Stimulated activated CD4-positive, alpha-beta T cell treated with anti-CD3 and anti-CD28 coated beads, Interleukin-1b, Interleukin-23, amount 100 ng/mL, for 1 hour (primary cell): ENCODE measurements at places on chromosomes 1 and 21.

GRCh38 chr1:98001764-98002163 lies 80.9 kb upstream of the DPYD start:
- no peak for DNase-seq

GRCh38 chr1:201606623-201607022 lies 67.7 kb downstream of the NAV1 start:
- no peak for DNase-seq

DNA sequence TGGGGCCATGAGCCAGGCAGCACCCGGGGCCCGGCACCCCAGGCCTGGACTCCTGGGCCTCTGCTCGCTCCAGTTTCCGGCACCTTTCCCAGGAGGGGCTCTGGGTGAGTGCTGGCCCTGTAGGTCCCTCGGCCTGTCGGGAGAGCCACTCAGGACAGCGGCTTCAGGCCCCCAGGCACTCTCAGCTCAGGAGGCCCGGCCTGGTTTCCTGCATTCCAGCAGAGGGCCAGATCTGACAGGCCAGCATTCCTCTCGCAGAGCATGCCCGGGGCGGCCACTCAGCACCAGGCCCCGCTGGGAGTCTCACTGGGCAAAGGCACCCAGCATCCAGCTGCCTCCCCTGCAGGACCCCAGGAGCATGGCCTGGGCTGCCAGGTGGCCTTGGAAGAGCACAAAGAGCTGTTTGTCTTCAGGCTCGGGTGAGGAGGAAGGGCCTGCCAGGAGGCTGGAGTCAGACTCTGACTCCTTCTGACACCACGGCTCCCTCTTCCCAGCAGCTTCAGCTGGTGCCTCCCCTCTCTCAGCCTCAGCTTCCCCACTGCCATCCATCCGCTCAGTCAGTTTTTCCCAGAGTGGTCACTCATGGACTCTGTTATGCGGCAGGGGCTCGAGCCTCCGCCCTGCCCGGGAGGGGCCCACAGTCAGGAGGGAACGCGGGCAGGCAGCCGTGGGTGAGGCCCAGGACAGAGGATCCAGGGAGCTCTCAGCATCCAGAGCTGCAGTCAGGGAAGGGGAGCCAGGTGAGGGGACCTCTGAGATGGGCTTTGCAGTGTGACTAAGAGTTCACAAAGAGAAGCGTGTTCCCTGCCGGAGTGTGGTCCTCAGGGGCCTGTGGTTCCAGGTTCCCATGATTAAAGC lies 51.7 kb downstream of the WNT9A start:
- no peak for DNase-seq

DNA sequence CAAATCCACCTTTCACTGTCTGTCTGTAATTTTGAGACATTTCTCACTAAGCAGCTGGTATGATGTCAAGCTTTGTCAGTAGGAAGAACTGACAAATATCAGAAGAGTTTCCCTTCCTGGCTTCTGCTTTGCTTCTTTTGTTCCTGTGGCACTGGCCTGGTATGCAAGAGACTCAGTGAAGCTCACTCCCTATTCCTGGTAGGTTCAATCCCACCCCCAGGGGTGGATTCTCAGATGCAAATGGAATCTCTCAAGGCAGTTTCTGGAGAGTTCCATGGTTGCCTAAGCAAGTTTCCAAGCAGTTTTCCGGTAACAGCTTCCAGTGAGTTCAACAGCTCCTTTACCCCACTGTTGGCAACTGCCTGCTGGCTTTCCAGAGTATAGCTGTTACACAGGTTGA lies 683.4 kb downstream of the PTPRC start:
- DNase-seq = no peak

- DNase-seq = no peak
Measured at GRCh38 chr1:224804220-224804619, 125.3 kb upstream of the DNAH14 start.

GRCh38 chr21:38751379-38752050 lies 54.2 kb upstream of the ETS2 start:
- no peak for DNase-seq

- DNase-seq = no peak
Measured at GRCh38 chr1:226349081-226349480, 40.1 kb upstream of the LIN9 start.

DNA sequence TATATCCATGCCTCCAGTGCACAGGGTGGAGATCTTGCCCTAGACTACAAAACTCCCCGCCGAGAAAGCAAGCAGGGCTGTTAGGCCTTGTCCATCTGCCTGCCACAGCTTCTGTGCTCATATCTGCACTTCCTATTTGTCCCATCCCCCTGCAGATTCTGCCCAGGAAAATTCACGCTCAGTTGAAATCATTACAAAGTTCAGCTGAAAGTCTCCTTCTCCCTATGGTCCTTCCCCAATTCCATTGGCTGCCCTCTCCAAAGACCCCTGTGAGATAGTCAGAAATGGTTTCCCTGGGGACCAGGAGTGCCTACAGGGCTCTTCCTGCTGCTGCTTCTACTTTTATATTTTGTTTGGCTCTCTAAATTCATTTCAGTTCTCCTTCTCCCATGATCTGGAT lies 63.2 kb downstream of the DTL start:
- no peak for DNase-seq

- no peak for DNase-seq
Measured at GRCh38 chr21:18265944-18266343, 21.3 kb downstream of the CHODL start.

DNA sequence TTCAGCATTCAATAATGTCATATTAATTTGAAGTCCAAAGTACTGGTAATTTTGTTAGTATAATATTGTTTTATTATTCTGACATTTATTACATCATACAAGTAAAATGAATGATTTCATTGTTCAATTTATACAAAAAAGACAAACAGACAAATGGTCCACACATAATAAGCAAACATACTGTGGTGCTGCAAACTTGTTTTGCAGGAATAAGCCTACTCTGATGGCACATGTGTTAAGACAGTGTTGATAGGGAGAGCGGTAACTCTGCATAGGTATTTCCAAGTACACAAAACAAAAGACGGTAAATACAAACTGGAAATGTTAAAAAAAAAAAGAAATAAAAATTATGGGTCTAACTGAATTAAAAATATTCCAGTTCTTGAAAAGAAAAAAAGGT lies 59.7 kb upstream of the DPYD start:
- no peak for DNase-seq

DNA sequence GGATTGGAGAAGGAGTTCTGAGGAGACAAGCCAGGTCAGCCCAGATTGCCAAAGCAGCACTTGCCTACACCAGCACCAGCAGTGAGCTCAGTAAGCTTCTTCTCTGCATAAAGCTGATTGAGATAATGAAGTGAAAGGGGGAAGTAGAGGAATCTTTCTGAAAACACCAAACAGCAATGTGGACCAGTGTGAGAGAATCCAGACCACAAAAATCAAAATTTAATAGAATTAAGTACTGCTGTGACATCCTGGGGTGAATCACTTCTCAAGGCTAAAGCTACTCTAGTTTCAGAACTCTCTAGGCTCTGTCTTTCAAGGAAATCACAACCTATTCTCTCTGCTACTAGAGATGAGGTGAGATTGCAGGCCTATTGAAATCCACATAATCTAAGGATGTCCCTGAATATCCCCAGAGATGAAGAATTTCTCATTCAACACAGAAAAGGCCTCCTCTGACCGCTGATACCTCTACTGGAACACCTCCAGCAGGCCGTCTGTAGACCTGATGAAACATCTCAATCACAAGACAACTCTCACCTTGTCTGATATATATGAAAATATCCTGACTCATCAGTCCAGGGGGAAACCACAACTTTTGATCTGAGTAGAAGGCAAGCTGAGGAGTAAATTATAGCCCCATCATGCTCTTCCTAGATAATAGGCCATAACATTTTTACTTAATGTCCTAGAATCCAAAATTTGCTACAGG lies at the start of gene FCRL4:
TSS of gene FCRL4 (minus strand) at position 127 of the 709 bp plus-strand sequence. CDS start 141 bp downstream, outside the sequence.
- no peak for DNase-seq

DNA sequence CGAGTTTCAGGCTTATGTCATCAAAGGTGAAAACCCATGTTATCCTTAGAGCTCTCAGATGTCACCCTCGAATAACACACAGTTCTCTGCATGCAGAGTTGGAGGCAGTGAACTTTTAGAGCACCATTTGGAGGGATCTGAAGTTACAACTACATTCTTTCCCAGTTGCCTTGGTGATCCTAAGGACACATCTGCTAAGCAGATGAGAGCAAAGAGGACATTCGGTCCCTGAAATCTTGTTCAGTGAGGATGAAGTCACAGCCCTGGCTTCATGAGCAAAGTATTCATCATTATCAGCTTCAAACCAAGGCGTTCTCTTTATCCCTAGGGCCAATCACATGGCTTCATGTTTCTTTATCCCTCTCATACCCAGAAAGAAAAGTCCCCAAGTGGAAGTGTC lies 23.1 kb upstream of the MCOLN2 start:
- no peak for DNase-seq

DNA sequence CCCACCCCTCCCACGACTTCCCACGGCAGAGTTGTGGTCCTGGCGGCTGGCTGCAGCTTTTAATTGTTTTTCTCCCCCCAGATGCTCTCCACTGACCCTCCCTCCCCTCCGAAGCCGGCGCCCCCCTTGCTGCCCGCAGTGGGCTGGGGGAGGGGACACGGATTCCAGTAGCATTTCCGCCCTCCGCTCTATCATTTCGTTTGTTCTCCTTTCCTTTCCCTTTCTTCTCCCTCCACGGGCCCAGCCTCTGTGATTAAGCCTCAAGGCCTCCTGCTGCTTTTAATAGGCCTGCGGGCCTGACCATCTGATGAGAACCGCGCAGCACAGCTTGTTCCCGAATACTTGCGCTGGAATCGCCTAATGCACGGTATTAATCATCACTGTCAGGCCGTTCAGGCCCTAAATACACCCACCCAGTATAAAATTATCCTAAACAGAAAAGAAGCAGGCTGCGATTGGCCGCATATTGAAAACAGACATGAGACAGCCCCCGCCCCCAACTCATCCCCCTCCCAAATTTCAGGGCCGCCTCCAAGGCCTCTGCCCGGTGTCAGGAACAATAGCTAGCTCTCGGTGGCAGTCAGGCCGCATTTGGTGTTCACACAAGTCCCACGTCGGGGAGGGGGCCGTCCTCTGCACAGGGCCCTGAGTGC lies 102.0 kb upstream of the ARHGEF16 start:
- DNase-seq = no peak

- no peak for DNase-seq
Measured at GRCh38 chr21:42650441-42651421, 2.7 kb upstream of the PDE9A start.

- no peak for DNase-seq
Measured at GRCh38 chr1:113088972-113089371, 16.0 kb downstream of the LRIG2 start.
